ENCODE measurements at places on chromosomes 6 and 20.

DNA sequence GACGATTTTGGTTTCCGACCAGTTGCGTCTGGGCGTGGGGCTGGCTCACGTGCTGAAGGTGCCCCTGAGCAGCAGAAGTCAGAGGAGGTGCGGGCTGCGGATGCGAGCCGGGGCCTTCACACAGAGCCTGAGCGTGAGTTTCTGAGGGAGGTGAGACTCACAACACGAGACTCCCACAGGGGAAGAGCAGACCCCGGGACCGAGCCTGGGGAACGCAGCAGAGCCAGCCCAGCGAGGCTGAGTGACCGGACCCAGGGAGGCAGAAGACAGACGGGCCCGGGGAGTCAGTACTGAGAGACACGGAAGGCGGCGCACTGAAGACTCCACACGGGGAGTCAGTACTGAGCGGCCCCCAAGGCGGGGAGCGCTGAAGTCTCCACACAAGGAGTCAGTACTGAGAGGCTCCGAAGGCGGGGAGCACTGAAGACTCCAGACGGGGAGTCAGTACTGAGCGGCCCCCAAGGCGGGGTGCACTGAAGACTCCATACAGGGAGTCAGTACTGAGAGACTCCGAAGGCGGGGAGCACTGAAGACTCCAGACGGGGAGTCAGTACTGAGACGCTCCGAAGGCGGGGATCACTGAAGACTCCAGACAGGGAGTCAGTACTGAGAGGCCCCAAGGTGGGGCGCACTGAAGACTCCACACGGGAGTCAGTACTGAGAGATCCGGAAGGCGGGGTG lies 77.8 kb downstream of the DLL1 start:
- no peak for DNase-seq

- DNase-seq, result no peak
Measured at GRCh38 chr20:50295762-50296449, 105.3 kb downstream of the CEBPB start.

GRCh38 chr6:141024526-141024925 lies 1108.2 kb upstream of the GJE1 start:
- no peak for DNase-seq

DNA sequence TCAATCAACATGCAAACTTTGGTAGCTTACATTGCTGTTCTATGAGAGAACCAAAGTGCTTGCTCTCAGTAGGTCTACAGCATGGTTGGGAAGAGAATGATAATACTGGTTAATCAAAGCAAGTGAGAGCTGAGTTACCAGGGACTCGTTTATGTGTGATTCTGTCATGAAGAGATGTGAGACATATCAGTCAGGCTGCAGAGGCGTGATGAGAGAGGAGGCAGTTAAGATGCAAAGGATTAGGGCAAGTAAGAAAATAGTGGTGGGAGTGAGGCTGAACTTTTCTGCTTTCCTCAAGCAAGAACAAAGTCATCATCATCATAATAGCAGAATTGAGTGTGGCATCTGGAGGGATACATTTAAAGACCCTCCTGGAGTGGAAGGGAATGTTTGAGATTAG lies 86.5 kb downstream of the RPS12 start:
- no peak for DNase-seq

DNA sequence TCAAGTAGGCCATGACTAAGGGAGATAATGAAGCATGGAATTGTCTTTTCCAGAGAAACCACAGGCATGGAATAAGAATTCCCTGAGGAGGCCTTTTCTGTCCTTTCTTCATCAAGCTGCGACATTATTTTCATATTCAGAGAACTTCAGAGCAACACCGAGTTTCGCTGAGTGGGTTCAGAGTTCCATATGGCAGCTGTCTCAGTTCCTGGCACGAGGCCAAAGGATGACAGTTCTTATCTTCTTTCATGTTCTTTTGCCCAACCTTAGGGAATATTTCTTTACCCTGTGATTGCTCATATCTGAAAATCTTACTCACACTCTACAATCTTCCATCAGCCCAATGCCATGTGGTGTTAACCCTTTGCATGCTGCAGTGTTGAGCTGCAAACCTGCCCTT lies 135.3 kb upstream of the BMP2 start:
- no peak for DNase-seq
